Inflammatory macrophage (primary cell): ENCODE measurements at places on chromosomes 2 and 18.

DNA sequence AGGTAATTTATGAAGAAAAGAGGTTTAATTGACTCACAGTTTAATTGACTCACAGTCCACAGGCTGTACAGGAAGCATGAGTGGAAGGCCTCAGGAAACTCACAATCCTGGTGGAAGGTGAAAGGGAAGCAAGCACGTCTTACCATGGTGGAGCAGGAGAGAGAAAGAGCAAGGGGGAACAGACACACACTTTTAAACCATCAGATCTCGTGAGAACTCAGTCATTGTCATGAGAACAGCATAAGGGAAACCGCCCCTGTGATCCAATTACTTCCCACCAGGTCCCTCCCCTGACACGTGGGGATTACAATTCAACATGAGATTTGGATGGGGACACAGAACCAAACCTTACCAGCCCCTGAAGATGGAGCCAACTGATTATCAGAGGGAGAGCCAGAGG lies 11.2 kb upstream of the PUM2 start:
- peak; percentile 28 for DNase-seq

- no peak for DNase-seq
These were observed at the start of gene ASPRV1 for GRCh38 chr2:69961496-69961895. Gene ASPRV1 (minus strand): TSS chr2:69961631. CDS start chr2:69961436, 195 bp downstream.

GRCh38 chr2:231612109-231612455 lies 19.4 kb downstream of the TEX44 start:
- DNase-seq = no peak

GRCh38 chr18:57755473-57756067 lies 47.5 kb downstream of the ATP8B1 start:
- no peak for DNase-seq

DNA sequence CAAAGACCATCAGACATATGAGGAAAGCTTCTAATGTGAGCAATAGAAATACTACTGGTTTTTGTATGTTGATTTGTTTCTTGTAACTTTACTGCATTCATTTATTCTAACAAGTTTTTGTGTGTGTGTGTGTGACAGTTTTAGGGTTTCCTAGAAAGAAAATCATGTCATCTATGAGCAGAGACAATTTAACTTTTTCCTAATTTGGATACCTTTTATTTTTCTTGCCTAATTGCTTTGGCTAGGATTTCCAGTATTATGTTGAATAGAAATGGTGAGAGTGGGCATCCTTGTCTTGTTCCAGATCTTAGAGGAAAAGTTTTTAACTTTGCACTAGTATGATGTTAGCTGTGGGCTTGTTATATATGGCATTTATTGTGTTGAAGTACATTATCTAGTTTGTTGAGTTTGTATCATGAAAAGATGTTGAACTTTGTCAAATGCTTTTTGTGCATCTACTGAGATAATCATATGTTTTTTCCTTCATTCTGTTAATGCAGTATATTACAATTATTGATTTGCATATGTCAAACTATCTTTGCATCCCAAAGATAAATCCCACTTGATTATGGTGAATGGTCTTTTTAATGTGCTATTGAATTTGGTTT lies 117.3 kb upstream of the CDC42EP3 start:
- DNase-seq = no peak

GRCh38 chr2:43199492-43200488 lies 26.6 kb downstream of the ZFP36L2 start:
- no peak for DNase-seq

DNA sequence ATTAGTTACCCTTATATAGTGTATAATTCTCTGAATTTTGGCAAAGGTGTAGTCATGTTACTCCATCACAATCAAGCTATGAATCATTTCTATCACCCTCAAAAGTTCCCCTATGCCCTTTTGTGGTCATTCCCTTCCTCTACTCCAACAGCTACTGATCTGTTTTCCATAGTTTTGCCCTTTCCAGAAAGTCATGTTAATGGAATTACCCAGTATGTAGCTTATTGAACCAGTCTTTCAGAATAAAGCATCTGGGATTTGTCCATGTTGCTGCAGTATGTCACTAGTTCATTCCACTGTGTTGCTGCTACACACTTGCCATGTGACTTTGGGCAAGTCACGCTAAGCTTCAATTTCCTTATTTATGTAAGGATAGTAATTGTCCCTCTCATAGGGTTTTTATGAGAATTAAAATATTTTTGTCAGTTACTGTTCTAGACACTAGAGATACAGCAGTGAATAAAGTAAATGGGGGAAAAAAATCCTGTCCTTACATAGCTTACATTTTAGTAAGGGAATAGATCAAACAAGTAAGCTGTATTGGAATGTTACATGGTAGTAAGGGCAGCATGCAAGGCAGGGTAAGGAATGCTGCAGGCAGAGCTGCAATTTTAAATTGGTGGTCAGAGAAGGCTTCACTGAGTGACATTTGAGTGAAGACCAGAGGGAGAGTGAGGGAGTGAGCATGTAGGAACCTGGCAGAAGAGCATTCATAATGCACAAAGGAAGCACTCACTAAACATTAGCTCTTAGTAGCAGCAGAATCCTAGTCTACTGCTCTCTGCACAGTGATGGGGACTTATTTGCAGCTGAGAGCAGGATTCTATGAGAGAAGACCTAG lies 80.3 kb upstream of the TSPYL6 start:
- no peak for DNase-seq

DNA sequence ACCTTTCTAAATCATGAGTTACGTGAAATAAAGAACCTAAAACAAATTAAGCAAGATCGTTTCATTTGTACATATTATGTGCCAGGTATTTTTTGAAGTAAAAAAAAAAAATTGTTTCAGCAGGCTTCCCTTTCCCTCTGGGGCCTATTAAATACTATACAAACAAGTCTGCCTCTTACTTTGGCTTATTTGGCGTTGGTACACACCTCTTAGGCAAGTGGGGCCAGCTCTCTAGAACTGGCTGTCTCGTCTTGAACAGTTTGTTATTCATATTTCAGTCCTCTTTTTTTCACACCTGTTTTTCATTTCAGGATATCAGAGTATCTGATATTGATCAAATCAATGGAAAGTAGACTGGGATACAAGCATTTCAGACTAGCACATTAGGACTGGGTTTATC lies 27.4 kb upstream of the PPP3R1 start:
- DNase-seq = no peak

DNA sequence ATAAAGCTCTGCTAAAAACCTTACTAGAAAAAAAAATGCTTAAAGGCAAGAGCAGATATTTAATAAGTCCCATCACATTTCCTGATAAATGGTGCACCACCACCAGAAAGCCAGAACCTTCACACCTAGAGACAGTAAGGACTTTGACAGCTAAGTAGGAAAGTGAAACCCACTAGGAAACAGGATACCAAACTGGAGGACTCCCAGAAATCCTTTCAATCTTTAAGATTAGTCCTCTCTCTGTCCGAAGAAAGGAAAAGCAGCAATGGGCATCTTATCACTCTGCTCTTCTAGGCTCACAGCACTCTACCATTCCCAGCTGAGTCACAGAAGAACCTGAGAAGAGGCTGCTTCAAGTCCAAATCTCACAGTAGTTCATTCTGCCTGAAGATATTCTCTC lies 3.7 kb downstream of the DYM start:
- DNase-seq = no peak

GRCh38 chr2:204545861-204546735 lies 823 bp downstream of the PARD3B start:
- no peak for DNase-seq

DNA sequence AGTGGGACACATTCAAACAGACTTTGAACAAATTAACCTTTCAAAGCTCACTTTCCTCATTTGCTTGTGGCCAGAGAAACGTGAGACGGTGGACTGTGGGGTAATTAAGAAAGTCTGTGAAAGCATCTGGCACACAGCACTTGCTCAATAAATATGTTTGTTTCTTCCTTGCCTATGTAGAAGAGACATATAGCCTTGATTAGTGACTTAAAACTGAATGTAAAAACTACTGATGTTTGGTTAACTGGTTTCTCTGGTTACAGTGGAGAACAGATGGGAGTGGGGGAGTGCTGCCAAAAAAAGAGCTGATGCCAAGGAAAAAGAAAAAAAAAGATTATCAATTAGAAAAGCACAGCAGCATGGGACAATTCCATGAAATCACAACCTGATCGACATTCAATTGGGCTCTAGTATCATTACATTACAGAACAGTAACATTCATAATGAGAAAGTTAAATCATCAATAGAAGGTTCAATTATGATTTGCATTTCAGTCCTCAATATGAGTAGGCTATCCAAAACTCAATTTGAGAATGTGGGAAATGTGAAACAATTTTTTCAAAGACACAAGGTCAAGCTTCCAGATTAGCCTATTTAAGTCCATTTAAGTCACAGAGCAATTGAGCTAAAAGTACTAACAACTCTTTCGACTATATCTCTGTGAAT lies 14.7 kb downstream of the CUL3 start:
- no peak for DNase-seq

DNA sequence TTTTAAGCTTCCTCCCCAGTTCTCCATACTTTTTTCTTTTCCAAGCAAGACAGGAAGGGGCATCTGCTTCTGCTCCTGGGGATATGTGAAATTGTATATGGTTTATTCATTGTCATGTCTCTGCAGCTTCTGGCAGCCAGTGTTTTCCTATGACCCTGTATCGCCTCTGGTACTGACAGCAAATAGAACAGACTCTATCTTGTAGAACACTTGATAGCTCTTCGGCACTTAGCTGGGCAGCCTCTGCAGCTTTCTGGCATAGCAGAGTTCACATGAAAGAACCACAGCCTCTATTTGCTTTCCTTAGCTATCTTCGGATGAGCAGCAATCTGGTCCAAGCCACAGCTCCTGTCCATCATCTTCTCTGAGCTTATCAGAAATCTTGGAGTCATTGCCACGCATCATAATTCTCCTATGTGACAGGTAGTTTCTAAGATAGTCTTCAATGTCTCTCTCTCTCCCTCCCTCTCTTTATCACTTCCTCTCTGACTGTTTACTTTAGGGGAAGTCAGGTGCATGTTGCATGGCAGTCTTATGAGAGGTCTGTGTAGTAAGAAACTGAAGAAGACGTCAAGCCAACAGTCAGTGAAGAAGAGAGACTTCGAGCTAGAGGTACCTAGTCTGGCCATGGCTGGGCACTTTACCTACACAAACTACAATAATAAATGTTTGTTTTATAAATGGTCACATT lies 627.7 kb upstream of the CDH2 start:
- DNase-seq = no peak

DNA sequence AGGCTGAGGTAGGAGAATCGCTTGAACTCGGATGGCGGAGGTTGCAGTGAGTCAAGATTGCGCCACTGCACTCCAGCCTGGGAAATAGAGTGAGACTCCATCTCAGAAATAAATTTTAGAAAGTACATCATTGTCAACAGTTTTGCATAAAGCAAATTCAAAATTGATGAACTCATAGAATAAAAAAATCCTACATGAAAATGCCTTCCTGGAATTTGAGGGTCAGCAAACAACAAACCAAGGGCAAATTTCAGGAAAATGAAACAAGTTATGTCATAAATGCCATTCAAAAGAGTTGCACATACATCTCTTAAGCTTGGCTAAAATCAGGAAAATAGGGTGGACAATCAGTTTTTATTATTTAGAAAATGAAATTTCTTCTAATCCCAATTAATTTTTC lies 45.1 kb downstream of the COL5A2 start:
- DNase-seq = no peak

- DNase-seq = no peak
These were observed 11.2 kb downstream of the CFAP210 start for GRCh38 chr2:169683054-169683424.

DNA sequence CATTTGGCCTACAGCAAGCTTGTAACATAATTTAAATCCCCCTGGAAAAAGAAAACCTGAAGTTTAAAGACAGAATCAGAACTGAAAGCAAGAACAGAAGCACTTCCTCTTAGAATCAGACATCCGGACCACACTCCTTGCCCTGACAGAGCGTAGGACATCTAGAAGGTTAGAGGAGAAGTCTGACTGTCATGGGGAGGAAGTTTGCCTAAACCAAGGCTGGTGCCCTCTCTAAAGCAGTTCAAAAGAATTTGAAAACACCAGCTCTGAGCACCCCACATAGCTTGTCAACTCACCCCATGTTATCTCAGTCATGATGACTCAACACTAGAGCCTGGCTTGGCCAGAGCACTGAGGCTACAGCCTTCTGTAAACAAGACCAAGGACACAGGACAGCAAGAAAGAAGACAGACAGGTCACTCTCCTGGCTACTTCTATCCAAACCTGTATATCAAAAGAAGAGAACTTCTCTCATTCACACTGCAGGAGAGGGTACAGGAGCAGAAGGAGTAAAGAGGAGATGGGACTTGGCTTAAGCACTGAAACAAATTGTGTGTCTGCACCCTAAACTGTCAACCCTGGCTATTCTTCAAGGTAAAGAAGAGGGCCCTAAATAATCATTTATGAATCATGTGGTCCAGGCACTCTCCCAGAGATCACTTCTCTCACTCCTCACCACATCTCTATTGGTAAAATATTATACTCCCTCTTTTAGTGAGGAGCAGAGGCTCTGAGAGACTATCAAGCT lies 198.6 kb downstream of the MEMO1 start:
- peak; percentile 68 for DNase-seq

GRCh38 chr2:16626497-16626896 lies 39.1 kb downstream of the CYRIA start:
- DNase-seq = peak; percentile 59

DNA sequence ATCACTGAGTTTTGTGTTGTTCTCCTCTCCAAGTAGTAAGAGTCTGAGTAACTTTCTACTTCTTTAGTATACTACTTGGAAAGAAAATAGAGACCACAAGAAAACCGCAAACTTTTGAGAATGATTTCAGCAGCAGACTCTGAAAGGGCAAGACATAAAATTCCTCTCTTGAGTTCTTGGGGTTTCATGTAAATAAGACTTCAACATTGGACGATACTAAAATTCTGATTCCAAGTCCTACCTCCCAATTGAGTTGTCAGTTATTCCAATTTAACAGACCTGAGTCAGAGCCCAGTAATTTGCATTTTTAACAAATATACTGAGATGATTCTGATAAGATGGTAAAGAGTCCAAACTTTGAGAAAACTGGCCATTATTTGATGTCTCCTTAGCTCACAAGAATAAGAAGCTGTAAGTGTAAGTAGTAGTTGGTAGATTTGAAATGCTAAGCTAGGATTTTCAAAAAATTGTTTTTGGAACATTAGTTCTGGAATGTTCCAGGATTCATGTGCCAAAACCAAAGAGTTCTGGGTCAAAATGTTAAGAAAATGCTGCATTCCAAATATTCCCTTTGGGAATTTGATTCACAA lies 261.6 kb upstream of the SPOPL start:
- no peak for DNase-seq

- DNase-seq = peak; percentile 52
These were observed 25.4 kb downstream of the PDCL3 start for GRCh38 chr2:100588071-100588786.

- DNase-seq = no peak
These were observed 678.0 kb upstream of the CDH2 start for GRCh38 chr18:28854964-28855363.

DNA sequence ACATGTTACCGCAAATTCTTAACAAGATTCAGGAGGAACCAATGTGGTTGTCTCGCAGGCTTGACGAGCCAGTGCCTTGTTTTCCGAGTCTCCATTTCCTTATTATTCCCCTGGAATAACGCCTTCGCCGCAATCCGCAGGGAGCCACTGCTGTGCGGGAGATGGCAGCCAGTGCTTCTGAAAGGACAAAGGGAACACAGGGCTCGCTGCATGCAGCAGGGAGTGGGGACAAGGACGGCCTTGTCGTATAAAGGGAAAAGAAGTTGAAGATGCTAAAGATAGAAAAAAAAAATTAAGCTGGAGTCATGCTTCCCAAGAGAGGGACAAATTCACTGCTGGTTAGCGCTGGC lies 221.4 kb downstream of the NDUFA10 start:
- DNase-seq = no peak

- no peak for DNase-seq
These were observed 9.1 kb downstream of the ITM2C start for GRCh38 chr2:230873661-230874401.

GRCh38 chr18:21099442-21099841 lies 12.2 kb downstream of the ROCK1 start:
- no peak for DNase-seq

GRCh38 chr2:153416071-153416470 lies 62.5 kb downstream of the RPRM start:
- DNase-seq = no peak
